Mucosa of gallbladder (tissue), 1 donor: ENCODE measurements at places on chromosomes 5 and 9. TPM values are rescaled to one million over a fixed set of nuclear protein-coding genes. Genes with fewer than 3 reads are reported as not detected.

DNA sequence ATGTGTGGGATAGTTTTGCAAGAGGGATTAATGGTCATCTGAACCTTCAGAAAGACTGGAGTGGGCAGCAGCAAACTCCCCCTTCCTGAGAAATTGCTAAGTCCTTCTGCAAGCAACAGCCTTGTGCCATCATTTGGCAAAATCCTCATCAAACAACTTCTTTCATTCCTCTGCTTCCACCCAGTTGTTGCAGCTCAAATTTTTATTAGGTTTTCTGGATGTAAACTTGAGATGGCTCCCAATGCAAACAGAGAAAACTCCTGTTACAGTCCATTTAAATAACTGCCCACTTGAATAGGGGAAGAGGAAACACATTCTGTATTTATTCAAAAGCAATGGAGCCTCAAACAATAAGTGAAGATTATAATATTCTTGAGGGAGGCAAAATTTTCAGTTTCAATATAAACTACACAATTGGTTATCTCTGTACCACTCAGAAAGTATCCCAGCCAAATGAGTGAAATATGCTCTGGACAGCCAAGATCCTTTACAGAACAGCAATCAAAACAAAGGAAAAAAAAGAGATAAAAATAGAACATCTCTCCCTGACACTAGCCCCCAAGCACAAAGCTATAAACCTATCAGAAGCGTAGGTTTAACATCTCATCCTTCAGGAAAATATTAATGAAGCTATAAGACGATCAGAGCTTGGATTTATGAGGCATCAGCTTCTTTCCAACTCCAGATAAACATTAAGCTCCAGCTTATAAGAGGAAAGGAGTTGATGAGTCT is 17.3 kb upstream of the DAP start:
- DNase-seq, result no peak

DNA sequence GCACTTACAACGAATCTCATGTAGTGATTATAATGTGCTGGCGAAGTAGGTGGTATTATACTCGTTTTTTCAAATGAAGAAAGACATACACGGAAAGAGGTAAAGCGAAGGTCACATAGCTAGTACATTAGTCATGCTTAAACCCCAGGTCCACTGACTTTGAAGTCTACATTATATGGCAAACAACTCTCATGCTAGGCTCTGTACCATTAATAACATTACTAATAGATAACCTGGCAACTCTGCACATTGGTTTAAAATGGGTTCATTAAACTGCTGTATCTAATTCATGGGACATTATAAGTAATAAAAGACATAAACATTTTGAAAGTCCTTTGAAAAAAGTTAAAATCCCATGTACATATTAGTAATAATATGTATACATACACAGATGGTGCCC is 21.2 kb downstream of the FYB1 start:
- no peak for DNase-seq

Gene CARTPT
- 0.23 TPM for total RNA-seq

Gene PCDHB13
- 8.3 TPM for total RNA-seq

- no peak for DNase-seq
Measured at GRCh38 chr9:130823435-130823834, 11.6 kb upstream of the ABL1 start.

Gene PCDHB16
- total RNA-seq, result 3.0 TPM

Gene BTNL3
- total RNA-seq, result 0.09 TPM

Gene SPOCK1
- total RNA-seq, result 13.6 TPM

Gene AIF1L
- total RNA-seq, result 7.0 TPM

DNA sequence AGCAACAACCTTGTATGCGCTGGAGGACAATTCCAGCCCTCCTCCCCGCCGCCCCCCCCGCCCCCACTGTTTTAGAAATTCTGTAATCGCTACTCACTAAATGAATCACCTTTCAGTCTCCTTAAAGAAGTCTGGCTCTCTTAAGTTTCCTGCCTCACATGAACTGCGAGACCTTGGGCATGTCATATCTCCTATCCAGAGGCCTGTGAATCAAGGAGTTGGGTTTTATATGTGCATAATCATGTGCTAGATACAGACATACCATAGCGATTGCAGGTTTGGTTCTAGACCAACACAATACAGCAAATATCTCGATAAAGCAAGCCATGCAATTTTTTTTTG is 337 bp upstream of the DMAC1 start:
- DNase-seq, result no peak

DNA sequence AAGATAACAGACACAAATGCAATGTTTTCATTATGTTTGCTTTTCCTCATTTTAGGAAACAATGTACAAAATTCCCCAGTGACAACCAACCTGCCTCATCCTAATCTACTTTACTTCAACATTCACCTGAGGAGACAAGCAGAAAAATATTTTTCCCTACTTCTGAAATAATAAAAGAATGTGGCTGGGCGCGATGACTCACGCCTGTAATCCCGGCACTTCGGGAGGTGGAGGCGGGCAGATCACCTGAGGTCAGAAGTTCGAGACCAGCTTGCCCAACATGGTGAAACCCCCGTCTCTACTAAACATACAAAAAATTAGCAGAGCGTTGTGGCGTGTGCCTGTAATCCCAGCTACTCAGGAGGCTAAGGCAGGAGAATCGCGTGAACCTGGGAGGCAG is 36.9 kb downstream of the MYO10 start:
- no peak for DNase-seq

DNA sequence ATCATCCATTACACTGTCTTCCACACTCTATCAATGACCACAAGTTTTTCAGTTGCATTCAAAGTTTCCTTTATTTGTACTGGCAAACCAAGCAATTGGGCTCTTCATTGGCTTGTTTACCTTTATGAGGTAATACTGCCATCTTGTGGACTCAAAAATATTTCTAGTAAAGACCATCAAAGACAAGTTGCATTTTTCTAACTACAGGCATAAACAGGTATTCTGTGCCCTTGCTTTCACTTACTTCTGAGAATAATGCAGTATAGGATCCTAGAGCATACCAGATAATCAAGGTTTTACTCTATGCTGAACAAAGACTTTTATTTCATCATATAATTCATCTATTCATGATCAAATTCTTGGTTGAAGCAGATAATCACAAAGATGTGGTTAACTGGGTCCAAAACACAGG is 173.7 kb upstream of the POU5F2 start:
- DNase-seq, result no peak

Gene SLC22A4
- 0.37 TPM for total RNA-seq

DNA sequence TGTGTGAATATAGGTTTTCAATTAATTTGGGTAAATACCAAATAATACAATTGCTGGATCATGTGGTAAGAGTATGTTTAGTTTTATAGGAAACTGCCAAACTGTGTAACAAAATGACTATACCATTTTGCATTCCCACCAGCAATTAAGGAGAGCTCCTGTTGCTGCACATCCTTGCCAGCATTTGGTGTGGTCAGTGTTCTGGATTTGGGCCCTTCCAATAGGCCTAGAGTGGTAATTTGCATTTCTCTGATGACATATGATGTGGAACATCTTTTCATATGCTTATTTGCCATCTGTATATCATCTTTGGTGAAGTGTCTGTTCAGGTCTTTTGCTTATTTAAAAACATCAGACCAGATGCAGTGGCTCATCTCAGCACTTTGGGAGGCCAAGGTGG is 11.6 kb upstream of the RFK start:
- DNase-seq, result no peak

Gene FOXD4L5
- not detected for total RNA-seq

DNA sequence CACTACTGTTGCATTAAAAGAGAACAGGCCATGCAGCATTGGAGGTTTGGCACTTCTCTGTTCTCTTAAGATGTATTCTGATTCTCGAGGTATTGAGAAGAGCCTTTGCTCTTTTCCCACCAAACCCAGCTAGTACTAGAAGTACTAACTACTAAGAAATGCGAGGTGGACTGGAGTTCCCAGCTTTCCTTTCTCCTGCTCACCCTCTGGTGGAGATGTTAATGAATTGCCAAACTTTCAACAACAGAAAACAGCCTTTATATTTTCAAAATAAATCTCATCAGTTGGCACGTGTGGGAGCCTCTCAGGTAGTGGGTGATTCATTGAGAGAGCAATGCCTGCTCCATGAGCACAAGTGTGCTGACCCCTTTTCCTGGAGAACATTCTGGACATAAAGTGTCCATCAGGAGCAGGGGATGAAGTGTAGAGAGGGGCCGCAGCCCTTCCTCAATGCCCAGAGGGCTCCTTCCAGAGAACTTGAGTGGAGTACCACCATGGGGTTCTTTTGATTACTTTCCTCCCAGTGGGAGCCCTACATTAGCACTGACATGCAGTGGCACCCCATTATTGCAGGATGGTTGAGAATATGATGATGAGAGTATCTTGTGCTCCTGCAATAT is 45.7 kb downstream of the TMEM174 start:
- no peak for DNase-seq

DNA sequence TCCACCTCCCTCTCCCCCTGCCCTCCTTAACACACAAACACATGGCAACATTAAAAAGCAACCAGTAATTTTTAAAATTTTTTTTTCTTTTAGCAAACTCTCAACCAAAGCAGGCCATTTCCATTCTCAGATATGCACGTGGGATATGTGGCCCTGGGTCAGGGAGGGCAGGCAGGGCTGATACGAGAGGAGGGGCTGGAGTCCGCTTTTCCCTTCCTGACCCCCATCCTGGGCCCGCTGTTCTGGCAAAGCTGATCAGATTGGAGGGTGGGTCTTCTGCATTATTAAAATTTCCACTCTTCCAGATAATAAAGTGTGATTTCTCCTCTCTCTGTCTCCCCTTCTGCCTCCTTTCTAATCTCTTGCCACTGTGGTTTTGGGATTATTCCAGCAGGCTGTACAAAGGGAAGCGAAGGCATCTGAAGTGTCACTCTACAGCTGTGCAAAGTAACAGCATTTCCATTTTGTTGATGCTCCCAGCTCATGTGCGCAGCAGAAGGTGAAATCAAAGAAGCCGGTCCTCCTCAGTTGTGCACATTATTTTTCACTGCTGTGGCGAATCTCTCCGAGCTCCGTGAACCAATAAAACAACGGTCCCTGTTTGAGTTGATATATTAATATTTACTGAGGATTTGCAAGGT is 12.0 kb downstream of the IRX1 start:
- DNase-seq, result no peak

Gene MATR3
- total RNA-seq, result 161 TPM

Gene PTPRD
- 35.9 TPM for total RNA-seq

Gene OLFM1
- total RNA-seq, result 13.4 TPM

Gene FBP1
- 50.5 TPM for total RNA-seq

Gene JAKMIP2
- total RNA-seq, result 1.8 TPM

DNA sequence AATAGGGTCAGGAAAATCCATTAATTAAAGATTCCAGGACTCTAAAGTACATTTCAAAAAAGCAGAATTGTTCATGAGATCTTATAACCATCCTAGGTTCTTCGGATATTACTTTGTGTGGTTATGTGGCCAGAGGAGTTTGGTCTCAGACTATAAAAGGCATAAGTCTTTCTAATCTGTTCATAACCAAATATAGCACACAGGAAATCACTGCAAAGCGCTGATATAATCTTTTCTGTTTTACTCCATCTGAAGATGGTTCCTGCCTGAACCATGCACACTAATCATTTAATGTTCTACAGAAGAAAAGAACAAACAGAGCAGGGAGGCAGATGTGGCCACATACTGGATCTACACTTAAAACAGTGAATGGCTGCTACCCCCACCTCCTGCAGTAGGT is 182.8 kb downstream of the SEMA5A start:
- DNase-seq, result no peak

DNA sequence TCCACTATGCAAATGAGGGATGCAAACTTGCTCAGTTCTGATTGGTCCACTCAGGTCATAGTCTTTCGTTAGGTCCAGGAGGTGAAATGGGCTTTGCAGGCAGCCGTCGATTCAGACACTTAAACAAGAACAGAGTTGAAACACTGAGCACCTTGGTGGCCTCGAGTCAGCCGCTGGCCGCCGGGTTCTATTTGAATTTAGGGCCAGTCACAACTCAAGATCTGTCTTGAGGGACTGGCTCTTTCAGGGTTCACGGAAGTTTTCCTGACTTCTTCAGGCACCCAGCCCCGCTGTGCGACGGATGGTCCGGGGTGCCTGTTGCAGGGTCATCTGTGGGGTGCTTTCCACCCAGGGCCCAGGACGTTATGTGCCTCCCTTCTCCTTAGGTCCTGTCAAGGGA is 412.8 kb upstream of the IRX4 start:
- DNase-seq, result no peak

GRCh38 chr5:147190331-147190730 is 44.5 kb upstream of the STK32A start:
- DNase-seq, result peak; percentile 79

DNA sequence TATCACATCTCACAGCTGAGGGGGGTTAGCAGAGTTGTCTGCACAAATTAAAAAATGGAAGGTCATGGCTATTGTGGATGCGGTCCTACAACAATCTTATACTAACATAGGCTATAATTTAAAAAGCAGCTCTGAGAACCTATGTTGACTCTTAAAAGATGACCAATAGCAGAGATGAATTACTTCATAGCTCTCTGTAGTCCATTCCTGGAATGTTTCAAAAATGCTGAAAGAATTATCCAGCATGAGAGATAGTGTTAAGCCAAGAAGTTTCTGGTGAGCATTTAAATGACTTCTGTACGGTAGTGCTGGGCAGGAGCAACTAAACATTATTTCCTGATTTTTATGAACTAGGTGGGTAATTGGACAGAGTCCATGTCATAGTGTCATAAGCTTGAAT is 218.2 kb upstream of the NUDT12 start:
- no peak for DNase-seq

GRCh38 chr5:56350597-56351170 is 117.6 kb upstream of the ANKRD55 start:
- peak; percentile 69 for DNase-seq

- DNase-seq, result no peak
Measured at GRCh38 chr5:37975531-37975930, 135.7 kb upstream of the GDNF start.

DNA sequence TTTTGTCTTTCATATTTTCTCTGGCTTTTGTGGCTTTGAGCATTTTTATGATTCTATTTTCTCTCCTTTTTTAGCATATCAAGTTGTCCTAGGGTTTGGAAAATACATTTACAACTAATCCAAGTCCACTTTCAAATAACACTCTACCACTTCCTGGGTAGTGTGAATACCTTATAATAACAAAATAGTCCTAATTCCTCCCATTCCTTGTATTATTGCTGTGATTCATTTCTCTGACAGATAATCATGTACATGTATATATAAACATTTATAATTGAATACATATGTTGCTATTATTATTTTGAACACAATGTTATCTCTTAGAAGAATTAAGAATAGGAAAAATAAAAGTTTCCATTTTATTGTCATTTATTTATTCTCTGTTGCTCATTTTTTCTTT is 14.9 kb upstream of the ADAM19 start:
- no peak for DNase-seq

Gene FLT4
- 11.1 TPM for total RNA-seq

DNA sequence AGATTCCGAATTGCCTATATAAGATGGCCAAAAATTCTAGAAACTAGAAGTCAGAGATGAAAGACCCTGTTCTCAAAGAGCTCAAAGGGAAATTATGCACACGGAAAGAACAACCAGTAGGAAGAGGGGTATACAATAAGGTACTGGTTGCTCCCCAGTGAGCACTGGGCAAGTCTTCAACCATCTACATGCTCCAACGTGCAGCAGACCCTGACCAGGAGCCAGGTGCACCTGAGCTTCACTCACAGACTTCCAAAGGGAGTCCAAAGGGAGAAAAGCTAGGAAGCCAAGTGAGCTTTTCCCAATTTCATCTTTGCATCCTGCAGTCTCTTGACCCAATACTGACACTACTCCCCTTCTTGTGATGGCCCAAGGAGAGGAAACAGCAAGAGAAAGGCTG is 3.9 kb downstream of the REEP5 start:
- no peak for DNase-seq

- DNase-seq, result no peak
Measured at GRCh38 chr9:71479621-71480020, 288.7 kb downstream of the CEMIP2 start.

GRCh38 chr5:135184646-135185045 is 150.6 kb upstream of the PITX1 start:
- no peak for DNase-seq

GRCh38 chr5:66143473-66144073 is 527 bp upstream of the SREK1 start:
- no peak for DNase-seq
